HCEC 1CT (cell line): ENCODE measurements at places on chromosomes 1 and 21.

DNA sequence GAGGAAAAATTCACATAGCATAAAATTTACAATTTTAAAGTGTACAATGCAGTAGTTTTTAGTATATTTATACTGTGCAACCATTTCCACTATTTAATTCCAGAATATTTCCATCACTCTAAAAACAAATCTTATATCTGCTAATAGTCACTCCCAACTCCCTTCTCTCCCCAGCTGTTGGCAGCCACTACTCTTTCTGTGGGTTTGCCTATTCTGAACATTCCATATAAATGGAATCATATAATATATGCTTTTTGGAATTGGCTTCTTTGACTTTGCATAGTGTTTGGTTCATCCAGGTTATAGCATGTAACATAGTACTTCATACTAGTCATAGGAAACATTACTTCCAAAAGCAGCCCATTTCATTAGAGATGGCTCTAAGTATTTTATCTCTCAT is 25.0 kb upstream of the TMEM39B start:
- peak; percentile 23 for DNase-seq

DNA sequence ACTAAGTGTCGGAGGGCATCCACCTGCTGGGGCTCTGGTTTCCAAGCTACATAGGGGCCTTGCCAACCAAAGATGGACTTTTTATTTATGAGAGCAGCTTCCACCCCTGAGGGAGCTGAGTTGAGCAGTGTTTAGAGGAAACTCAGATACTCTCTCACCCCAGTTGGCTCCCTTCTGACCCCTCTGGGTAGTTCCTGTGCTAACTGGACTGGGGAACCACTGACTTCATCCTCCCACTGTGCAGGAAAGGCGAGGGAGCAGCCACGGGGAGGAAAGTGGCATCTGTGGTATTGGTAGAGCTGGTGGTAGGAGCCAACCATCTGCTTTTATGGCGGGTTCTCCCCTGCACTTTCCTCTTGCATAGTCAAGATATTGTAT is 70.4 kb downstream of the MPZL1 start:
- no peak for DNase-seq

DNA sequence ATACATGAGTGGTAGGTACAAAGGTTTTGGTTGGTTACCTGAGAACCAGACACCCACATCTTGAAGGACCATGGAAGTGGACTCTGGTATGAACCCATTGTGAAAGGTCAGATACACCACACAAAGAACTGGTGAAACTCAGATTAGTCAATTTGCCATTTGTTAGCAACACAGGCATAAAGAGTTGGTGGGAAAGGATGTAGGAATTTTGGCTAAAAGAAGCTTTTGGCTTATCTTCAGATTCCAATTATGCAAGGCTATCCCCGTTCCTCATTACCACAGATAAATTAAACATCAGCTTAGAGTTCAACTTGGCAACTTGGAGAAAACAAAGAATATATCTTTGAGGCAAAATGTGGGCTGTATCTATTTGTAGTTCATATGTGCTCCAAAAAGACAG is 87.0 kb upstream of the IRF2BP2 start:
- no peak for DNase-seq

DNA sequence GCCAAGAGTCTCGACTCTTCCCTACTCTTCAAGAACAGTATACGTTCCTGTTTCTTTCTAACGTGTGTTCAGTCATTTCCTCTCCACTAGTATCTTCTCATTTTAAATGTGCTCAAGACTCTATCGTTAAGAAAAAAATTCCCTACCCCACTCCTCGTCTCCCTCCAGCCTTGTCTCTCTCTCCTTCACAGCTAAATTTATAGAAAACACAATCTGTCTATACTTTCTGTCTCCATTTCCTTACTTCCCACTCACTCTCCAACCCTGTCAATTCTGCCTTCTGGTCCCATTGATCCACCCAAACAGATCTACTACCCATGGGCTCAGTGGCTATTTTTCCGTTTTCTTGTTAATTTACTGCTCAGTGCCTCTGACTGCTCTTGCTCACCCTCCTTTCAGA is 75.3 kb downstream of the CSMD2 start:
- no peak for DNase-seq

DNA sequence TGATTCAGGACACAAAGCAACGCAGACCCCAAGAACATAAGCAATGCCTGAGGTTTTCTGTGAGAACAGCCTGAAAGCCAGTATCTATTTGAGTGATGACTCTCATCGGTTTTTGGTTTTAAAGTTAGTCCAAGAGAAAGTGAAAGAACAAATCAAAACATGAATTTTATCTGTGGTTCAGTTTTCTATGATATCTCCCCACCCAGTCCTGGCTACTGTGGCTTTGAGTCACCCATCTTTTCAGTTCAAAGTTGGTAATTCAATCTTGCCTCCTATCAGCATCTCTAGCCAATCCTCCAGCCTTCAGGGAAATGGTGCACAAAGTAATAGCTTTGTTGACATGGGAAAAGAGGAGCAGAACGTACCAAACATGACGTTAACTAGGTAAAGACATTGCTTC is 40.5 kb upstream of the KRTAP19-8 start:
- DNase-seq = no peak

GRCh38 chr1:2547210-2548067 is 8.7 kb upstream of the TNFRSF14 start:
- DNase-seq = no peak

DNA sequence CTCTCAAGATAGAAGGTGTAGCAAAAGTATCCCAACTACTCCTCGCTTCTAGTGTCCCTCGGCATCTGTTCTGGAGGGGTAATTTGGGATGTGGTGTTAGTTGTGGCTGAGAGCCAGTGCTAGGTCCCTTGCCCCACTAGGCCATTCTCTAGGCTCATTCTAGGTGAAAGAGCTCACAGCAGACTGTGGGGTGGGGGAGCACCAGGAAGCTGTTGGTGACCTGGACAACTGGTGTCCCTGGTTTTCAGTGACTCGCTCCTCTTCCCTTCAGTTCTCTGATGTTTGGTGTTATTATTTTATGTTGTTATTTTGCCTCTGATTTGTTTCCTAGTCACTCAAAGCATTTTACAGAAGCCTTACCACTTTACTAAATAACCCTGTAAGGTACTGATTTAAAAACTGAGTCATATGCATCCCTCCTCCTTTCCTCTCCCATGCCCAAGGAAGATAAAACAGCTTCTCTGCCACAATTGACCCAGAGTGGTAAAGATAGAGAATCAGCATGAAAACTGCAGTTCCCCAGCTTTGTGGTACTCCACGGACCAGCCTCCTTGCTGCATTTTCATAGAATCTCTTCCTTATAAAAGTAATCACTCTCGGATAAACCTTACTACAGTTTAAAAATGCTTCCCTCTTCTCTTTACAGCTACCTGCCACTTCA is 14.1 kb downstream of the DYRK3 start:
- DNase-seq = no peak

- no peak for DNase-seq
These were observed 112.9 kb downstream of the TLR5 start for GRCh38 chr1:223029985-223030769.

- no peak for DNase-seq
These were observed 8.4 kb upstream of the SLC37A1 start for GRCh38 chr21:42505090-42505726.

DNA sequence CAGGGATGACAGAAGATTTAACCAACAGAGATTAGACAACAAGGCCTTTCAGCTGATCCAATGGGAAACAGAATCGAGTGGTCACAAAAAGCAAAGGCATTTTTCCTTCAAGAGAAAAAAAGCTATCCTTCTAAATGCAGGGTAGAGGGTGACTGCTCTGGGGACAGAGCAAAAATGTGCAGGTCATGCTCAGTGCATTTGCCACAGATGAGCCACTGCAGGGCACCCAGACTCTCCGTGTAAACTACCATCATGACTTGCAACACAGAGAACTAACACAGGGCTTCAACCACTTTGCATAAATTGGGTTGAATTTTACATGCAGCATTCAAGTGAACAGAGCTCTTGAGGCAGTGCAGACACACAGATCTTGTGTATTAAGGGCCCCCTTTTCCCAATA is 56.8 kb downstream of the PRKAB2 start:
- no peak for DNase-seq

GRCh38 chr21:44765231-44766013 is 36.2 kb downstream of the UBE2G2 start:
- DNase-seq = no peak

DNA sequence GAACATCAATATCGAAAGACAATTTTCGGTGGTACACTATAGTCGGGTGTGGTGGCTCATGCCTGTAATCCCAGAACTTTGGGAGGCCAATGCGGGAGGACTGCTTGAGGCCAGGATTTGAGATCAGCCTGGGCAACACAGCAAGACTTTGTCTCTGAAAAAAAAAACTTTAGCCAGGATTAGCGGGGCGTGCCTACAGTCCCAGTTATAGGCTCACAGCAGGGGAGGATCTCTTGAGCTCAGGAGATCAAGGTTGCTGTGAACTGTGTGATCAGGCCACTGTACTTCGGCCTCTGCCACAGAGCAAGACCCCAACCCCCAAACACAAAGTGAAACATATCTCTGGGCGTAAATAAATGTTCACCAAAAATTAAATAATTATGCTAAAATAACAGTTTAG is 1.6 kb downstream of the TADA1 start:
- no peak for DNase-seq

- DNase-seq = no peak
These were observed 858.3 kb upstream of the TMPRSS15 start for GRCh38 chr21:19261731-19262376.

- peak; percentile 40 for DNase-seq
These were observed 17.9 kb upstream of the ETV3 start for GRCh38 chr1:157156058-157156541.

GRCh38 chr21:46095083-46095719 is 2.7 kb upstream of the COL6A2 start:
- no peak for DNase-seq

- no peak for DNase-seq
These were observed 78.9 kb downstream of the KAZN start for GRCh38 chr1:14677292-14677971.

DNA sequence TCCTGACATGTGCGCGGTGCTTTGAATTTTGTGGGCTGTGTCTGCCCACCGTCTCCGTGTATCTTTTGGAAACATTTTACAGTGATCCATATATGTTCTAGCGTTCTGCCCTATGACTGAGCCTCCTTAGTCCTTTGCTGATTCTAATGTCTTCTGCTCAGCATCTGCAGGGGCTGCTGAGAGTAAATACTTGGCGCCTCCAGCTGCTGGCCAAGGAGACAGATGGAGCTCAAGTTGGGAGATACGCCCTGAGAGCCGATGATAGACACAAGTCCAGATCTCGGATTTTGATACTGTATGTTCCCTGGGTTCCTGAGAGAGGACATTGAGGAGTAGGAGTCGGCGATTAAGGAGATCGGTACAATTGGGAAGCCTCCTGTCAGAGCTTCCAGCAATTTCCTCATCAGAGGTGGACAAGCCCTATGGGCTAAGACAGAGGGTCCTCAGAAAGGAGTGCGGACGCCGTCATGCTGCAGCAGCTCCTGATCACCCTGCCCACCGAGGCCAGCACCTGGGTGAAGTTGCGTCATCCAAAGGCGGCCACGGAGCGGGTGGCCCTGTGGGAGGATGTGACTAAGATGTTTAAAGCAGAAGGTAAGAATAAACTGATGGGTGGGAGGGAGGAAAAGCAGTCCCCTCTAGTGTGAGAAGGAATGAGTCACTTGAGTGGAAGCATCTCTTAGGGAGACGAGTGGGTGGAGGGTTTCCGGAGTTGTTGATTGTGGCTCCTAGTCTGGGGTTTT is 390 bp downstream of the ZFP69B start:
- peak; percentile 48 for DNase-seq

DNA sequence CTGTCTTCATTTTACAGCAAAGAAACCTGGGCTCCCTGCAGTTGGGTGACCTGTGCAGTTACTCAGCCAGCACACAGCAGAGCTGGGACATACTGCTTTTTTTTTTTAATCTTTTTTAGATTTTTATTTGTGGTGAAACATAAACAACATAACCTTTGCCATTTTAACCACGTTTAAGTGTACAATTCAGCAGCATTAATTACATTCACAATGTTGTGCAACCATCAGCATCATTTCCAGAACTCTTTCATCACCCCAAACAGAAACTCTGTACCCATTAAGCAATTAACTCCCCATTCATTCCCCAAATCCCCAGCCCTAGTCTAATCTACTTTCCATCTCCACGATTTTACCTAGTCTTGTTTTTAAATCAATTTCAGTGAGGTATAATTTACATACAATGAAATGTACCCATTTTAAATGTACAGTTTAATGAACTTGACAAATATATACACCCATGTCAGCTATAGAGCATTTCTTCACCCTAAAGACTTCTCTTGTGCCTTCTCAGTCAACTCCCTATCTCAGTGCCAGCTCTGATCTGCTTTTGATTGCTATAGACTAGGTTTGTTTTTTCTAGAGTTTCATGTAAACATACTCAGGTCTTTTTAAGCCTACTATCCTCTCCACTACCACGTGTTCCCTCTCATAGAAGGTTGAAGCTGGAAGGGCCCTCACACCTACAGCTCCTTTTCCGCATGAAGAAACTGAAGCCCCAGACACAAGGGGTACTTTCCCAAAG is 37.8 kb upstream of the C8B start:
- no peak for DNase-seq

DNA sequence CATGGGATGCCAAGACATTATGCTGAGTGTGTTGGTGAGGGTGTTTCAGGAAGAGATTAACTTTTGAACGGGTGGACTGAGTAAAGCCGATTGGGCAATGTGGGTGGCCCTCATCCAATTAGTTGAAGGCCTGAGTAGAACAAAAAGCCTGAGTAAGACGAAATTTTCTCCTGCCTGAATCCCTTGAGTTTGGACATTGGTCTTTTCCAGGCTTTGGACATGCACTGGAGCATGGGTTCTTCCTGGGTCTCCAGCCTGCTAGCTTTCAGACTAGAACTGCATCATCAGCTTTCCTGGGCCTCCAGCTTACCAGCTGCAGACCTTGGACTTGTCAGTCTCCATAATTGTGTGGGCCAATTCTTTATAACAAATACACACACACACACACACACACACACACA is 63.6 kb downstream of the NIBAN1 start:
- DNase-seq = peak; percentile 86

DNA sequence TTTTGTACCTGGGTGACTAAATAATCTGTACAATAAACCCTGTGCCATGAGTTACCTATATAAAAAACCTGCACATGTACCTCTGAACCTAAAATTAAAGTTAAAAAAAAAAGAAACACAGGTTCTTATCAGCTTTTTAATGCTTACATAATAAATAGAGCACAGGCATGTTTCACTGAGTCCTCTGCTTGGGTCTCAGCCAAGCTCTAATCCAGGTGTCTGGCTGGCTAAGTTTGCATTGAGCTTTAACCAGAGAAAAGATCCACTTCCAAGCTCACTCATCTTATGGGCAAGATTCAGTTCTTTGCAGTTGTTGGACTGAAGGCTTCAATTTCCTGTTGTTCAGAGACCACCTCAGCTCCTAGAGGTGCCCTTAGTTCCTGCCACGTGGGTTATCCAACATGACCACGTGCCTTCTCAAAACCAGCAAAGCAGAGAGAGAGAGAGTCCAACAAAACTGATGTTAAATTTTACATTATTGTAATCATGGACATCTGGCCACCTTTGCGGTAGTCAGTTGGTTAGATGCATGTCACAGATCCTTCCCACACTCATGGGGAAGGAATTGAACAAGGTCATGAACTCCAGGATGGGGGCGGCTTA is 68.2 kb upstream of the TMPRSS2 start:
- no peak for DNase-seq

GRCh38 chr1:27872802-27873551 is 633 bp downstream of the THEMIS2 start:
- peak; percentile 30 for DNase-seq
